ENCODE measurements at places on chromosomes 11 and 22.

- no peak for DNase-seq
Observed at GRCh38 chr11:32562839-32563599, 20.6 kb upstream of the EIF3M start.

DNA sequence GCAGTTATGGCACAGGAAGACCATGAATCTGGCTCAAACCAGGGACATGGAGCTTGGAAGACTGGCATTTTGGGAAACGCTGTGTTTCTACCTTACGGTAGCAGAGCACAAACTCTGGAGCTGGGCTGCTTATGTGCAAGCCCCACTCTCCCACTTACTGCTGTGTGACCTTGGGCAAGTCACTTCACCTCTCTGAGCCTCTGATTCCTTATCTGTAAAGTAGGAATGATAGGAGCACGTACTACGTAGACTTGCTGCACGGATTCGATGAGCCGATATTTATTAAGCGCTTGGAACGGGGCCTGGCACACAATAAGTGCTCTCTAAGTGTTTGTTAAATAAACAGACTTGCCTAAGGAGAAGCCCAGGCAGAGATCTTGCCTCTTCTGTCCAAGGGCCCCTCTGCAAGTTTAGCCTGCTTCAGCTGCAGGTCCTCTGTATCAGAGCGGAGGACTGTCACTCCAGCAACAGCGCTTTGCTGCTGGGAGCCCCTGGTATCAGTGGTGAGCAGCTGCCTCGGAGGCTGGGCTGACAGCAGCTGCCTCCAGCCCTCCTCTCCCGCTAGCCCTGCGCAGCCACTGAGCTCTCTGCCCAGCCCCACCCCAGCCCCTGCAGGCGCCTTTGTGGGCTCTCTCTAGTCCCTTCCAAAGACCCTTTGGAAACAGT lies 96.9 kb upstream of the ANO1 start:
- no peak for DNase-seq

DNA sequence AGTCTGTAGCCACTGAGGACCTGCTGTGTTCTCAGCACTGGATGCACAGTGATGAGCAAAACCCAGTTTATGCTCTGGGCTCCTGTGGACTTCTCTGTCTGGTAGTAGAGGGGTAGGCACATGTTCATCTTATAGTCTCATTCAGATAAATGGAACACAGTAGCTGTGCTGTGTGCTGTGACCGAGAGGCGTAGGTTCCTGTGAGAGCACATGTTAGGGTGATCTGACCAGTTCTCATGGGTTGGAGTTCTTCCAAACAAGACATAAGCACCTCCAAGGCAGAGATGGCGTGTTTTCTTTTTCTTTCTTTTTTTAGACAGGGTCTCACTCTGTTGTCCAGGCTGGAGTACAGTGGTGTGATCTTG lies 154.8 kb upstream of the RASSF10 start:
- DNase-seq: no peak

GRCh38 chr11:77636731-77637344 lies 756 bp downstream of the CLNS1A start:
- DNase-seq: no peak

- peak; percentile 34 for DNase-seq
Observed at GRCh38 chr11:65423516-65424204, 1.1 kb downstream of the NEAT1 start.
